ENCODE measurements at places on chromosomes 5 and 9.

GRCh38 chr5:32780508-32780919 is 69.4 kb downstream of the NPR3 start:
- no peak for DNase-seq

DNA sequence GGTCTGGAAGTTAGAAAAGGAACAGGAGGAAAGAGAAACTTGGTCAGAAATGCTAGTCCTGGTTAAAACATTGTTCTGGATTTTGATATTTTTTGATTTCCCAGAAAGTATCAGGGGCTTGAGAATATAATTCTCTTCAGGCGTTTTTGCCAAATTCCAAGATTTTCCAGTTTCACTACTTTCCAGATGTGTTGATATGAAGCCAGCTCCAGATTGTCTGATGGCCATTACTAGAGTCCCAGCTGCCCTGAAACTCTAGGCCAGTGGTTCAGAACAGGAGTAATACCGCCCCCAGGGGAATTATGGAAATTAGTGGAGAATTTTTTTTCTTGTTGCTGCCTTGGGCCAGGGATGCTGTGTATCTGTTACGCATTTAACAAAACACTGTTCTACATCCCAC is 88.6 kb downstream of the KCNN2 start:
- no peak for DNase-seq

DNA sequence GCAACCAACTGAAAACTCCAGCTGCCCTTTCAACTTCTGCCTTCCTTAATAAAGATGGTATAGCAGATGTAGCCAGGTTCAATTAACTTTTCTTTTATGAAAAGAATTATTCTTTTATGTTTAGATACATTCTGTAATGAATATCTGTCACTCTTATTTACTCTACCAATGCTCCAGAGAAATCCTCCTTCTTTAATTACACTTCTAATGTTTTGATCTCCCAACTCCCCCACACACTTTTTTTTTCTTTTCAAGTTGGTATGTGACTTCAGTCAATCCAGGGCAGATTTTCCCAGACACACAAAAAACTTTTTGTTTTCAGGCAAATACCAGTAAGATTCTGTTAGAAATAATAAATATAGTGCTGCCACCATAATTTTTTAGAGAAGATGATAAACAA is 1000.0 kb upstream of the DMAC1 start:
- no peak for DNase-seq

- no peak for DNase-seq
Observed at GRCh38 chr9:34675048-34675714, 12.7 kb upstream of the CCL27 start.

GRCh38 chr5:141529873-141530272 is 41.0 kb downstream of the PCDHGC5 start:
- no peak for DNase-seq

GRCh38 chr9:133234577-133235322 is 25.7 kb upstream of the OBP2B start:
- no peak for DNase-seq

- DNase-seq = no peak
Observed at GRCh38 chr5:132662925-132663770, 5.2 kb downstream of the IL13 start.

GRCh38 chr5:124738681-124739633 is 7.5 kb downstream of the ZNF608 start:
- DNase-seq = no peak

- DNase-seq = no peak
Observed at GRCh38 chr9:93871286-93871685, 83.9 kb downstream of the BARX1 start.

GRCh38 chr9:18428661-18429060 is 45.3 kb upstream of the ADAMTSL1 start:
- DNase-seq = no peak

GRCh38 chr9:124098141-124098905 is 86.8 kb downstream of the LHX2 start:
- no peak for DNase-seq

DNA sequence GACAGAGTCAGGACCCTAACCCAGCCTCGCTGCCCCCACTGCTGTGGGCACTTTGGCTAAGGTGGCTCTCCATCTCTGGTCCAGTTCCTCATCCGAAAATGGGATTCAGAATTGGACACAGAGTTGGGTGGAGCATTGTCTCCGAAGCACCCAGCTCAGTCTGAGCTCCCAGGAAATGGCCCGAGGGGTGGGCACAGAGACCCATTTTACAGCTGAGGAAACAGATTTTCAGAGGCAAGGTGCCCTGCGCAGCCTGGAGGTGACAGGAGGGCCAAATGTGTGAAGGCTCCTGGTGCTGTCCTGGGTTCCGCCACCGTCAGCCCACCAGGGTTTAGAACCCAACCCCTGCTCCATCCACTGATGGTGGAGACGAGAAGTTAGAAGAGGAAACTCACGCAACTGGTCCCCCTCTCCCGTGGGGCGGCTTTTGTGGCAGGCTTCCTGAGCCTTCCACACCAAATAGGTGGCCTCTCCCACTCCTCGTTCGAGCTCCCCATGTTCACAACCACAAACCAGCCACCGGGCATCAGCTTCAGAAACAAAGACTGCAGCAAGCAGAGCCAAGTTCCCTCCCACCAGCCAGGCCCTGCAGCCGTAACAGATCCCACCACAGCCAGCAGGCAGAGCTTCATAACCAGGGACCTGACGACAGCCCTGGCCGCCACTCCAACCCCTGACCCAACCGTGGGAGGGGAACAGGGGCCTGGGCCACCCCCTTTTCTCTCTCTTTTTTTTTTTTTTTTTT is 90.9 kb upstream of the LMX1B start:
- no peak for DNase-seq

DNA sequence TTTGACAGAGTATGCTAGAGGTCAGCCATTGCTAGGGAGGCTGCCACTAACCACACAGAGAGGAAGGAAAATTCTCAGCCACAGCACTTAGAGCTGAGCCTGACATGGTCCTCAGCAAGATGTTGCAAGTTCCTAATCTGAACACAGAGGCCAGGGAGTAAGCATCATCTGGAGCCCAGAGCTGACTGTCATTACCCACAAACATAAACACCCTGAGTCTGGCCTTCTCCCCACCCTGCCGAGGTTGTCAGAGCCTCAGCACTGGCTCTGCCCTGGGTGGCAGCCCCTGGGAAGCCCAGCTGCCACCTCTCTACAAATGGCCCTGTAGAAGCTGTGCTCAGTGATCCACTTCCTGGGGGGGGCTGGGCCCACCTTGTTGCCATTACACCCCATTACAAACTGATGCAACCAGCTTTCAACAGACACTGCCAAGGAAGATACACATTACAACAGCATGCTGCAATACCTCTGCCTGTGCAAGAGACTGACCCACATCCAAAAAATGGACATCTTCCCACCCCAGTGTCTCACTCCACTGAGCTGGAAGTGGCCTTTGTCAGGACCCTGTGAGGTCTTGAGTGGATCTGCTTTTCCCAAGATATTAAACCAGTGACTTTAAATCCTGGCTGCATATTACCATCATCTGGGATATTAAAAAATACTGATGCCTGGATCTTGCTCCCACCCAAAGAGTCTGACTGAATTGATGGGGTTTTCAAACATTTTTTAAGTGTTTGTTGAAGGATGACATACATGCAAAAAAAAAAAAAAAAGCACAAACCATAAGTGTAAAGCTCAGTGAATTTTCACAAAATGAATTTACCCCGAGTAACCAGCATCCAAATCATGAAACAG is 33.0 kb downstream of the IRF1 start:
- no peak for DNase-seq

GRCh38 chr5:108174286-108174685 is 207.6 kb downstream of the FBXL17 start:
- no peak for DNase-seq

GRCh38 chr9:116673375-116673774 is 13.7 kb upstream of the TRIM32 start:
- no peak for DNase-seq

GRCh38 chr9:102779356-102779755 is 215.8 kb upstream of the CYLC2 start:
- no peak for DNase-seq

Measured in activated CD4-positive, CD25-positive, alpha-beta regulatory T cell treated with anti-CD3 and anti-CD28 coated beads, Interleukin-2, amount 50 U/mL, for 72 hours (primary cell).